ENCODE measurements at places on chromosomes 3 and 15.

GRCh38 chr15:90625037-90625436 lies 92.1 kb upstream of the BLM start:
- DNase-seq, result no peak

GRCh38 chr3:172223870-172224269 lies 184.5 kb downstream of the FNDC3B start:
- DNase-seq, result no peak

GRCh38 chr15:62624547-62625378 lies 417.8 kb upstream of the TPM1 start:
- peak; percentile 56 for DNase-seq

DNA sequence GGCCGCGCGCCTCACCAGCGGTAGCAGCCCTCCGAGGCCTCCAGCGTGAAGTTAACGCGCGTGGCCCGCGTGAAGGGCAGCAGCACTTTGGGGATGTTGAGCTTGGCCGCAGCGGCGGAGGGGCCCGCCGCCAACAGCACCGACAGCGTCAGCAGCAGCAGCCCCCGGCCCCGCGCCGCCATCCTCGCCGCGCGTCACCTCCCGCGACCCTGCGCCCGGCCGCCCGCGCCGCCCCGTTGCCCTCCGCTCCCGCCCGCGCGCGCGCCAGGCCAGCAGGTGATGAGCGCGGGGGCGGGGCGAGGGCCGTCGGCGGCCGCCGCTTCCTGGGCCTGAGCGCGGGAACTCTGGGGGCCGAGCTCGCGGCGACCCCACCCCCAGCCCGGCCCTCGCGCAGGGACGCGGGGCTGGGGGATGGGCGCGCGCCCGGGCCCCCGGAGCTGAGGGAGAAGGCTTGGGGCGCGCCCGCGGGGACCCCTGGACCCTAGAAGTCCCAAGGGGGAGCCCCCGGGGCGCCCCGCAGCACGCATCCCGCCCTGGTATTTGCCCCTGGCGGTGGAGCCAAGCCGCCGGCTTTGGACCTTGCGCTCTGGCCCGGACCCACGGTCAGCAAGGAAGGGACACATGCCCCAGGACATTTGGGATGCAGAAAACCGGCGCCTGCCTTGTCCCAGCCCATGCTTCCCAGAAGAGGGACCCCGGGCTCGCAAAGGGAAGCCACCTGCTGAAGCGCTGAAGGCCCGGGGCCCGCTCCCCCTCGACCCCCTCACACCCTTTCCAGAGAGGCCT lies at the start of gene NUP210:
Gene NUP210 (minus strand): TSS at position 278 of the 786 bp plus-strand sequence. CDS start 96 bp downstream, at position 182.
- no peak for DNase-seq

DNA sequence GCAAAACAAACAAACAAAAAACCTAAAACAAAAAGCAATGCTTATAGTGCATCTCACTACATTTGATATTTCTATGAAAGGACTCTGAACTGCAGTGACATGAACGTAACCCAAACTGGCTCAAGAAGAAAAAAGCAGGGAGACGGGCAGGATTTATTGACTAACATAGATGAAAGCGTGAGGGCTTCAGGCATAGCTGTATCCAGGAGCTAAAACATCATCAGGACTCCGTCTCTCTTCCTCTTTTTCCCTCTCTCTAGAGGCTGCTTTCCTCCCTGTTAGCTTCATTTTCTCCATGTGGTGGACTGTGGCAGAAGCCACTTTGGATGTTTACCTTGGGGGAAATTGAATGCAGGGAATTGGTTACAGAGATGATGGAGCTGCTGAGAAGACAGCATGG lies 418.2 kb upstream of the PROK2 start:
- DNase-seq, result no peak

DNA sequence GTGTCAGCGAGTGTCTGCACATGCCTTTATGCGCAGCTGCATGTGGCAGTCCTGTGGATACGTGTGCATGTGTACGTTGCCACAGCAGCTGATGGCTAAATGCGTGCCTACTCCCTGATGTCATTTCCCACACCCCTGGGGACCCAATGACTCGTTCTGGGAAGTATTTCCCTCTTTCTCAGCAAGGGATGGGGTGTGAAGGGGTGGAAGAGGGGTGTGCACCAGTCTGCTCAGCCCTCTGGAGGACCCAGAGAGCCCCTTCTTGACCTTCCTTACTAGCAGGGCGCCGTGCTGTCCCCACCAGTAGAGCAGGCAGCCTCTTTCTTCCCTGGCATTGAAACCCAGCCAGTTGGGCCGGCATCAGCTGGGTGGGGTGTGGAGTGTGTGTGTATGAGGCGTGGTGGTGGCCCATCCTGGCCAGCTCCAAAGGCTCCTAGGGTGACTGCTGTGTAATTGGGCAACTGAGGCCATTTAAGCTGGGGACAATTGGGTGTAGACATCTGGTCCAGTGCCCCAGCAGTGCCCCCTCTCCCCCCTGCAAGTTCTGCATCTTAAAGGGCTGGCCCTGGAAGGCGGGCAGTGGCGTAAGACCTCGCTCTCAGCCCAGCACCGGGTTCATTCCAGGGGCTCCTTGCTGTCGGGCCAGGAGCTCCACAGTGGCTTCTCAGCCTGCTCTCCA lies 19.2 kb downstream of the SNX33 start:
- peak; percentile 94 for DNase-seq

- no peak for DNase-seq
Observed at GRCh38 chr15:71055461-71055860, 59.8 kb upstream of the THSD4 start.

- peak; percentile 75 for DNase-seq
Observed at GRCh38 chr15:65400760-65401610, 21.8 kb downstream of the IGDCC4 start.

Measured in HFF-Myc (cell line).